ENCODE measurements at places on chromosomes 7 and 10.

GRCh38 chr10:88926566-88927415, 25.8 kb downstream of the ACTA2 start:
- no peak for DNase-seq

DNA sequence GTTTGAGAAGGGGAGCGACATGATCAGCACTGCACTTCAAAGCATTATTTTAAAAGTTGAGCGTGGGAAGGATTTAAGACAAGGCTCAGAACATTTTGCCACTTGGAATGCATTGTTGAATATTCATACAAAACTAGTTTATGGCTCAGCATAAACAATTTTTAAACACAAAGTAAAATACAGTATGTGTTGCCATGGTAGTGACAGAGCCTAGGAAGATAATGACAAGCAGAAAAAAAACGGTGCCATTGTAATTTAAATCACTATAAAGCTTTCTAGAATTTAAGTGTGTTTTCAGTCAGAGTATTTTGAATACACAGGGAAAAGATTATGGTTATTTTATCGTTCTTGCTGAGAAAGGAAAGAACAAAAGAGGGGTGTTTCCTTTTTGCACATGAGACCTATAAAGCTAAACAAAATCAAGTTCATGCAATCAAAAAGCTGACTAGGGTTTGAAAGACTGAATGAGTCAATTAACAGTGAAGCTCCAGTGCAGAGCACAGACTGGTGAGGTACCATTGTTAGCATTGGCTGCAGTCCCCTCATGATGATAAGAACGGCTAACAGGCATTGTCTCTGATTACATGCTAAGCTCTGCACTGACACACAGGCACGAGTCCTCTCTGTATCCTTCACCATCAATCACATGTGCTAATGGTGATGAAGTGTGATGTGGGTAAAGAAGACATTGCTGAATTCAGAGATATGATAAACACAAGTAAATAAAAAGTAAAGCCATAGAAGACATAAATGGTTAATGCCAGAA, 181.9 kb upstream of the VSTM2A start:
- DNase-seq = no peak

DNA sequence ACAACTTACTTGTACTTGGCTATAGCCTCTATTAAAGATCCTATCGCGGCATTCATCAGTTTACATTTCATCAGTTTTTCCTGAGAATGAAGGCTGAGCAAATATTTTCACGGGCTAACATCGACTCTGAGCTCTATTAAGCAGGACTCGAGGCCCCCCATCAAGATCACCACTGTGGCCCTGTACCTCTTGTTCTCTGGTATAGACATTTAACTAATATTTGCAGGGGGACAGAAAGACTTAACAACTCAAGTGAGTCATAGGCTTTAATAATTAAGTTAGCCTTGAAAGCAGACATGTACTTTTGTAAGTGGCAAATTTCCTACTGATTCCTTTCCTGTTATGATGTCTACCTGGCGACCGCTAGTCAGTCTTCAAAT, 45.4 kb downstream of the DOCK4 start:
- DNase-seq = no peak

DNA sequence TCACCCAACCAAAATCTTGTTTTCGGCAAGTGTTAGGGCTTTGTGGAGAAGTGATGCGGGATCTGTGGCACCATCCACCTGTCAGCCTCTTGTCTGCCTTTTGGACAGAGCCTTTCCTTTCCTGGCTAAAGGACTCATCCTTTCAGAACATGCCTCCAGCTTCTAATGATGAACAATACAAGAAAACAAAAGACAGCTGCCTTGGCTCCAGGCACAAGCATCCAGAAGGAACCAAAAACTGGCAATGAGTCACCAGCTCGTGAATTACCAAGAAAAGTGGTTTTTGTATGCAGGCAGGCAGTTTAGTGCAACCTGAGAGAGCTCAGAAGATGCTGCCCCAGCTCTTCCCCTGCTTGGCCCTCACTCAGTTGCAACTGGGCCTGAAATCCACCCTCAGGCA, 84.6 kb upstream of the NAMPT start:
- no peak for DNase-seq

- DNase-seq = no peak
Measured at GRCh38 chr7:610531-611280, 91.1 kb upstream of the PDGFA start.

- no peak for DNase-seq
Measured at GRCh38 chr10:63899673-63900300, 378.6 kb downstream of the REEP3 start.

- no peak for DNase-seq
Measured at GRCh38 chr10:18793951-18794350, 134.7 kb downstream of the ARL5B start.

- no peak for DNase-seq
Measured at GRCh38 chr7:82615527-82615926, 171.9 kb upstream of the CACNA2D1 start.

GRCh38 chr10:68135922-68136792, 26.9 kb downstream of the MYPN start:
- DNase-seq = no peak

- DNase-seq = no peak
Measured at GRCh38 chr10:88848499-88848898, 3.1 kb downstream of the ANKRD22 start.

GRCh38 chr7:44922351-44922694, 37.0 kb upstream of the PURB start:
- no peak for DNase-seq

- no peak for DNase-seq
Measured at GRCh38 chr10:52318822-52319464, 4.9 kb downstream of the DKK1 start.

- no peak for DNase-seq
Measured at GRCh38 chr7:122702872-122703510, at the start of gene RNF148. TSS of gene RNF148 (minus strand) at chr7:122702922. CDS start at chr7:122702750, 172 bp downstream.

GRCh38 chr10:21369697-21370096, 155.8 kb downstream of the SKIDA1 start:
- DNase-seq = no peak

DNA sequence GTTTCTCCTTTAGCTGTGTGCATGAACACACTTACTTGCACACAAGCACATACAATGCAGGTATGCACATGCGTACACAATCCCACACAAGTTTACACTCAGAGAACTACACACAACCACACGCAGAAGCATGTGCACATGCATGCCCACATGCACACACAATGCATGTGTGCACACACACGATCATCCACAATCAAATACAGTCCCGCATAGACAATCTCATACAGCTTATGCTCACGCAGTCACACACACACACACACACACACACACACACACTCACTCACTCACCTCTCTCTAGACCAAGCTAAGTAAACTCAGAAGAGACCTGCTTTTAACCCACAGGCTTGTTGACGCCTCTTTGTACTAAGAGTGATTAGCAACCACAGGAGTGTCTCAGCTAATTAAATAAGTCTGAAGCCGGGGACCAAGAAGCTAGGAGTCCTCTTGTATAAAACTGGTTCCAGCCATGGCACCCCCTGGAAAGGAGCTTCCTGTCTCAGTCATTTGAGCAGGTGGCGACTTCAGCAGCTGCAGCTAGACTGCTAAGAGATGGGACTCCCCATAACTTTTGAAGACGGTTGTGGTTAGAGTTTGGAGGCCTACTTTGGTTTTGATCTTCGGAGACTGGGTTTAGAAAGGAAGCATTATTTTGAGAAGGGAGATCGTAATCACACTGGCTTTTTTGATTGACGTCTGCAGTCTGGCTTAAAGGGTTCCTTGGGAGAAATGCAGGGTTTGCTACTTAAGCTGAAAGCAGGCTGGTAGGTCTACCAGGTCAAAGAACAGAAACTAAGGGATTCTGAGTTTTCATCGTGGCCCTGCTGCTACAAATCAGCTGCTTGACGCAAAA, 82.3 kb upstream of the ADRB1 start:
- DNase-seq = no peak

DNA sequence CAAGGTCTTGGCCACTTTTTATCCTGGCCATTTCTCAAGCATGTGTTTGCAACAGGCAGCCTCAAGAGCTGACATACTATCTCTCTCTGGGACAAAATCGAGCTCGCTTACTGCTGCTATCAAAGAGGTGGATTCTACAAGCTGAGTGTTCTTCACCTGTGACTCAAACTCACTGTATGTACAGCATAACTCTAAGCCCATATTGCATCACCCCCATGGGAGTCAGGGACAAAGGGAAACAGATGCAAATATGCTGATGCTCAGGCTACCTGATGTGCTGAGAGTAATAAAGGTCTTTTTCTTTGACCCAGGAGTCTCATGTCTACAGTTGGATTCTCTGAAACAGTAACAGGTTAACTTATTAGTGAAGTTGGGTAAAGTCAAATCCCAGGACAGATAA, 45.2 kb downstream of the PCLO start:
- DNase-seq = no peak

All from NCI-H2171 (cell line).